ENCODE measurements at places on chromosomes 7 and 10.
A peak's percentile ranks its signal among the peaks of the same experiment; 100 is the strongest.

DNA sequence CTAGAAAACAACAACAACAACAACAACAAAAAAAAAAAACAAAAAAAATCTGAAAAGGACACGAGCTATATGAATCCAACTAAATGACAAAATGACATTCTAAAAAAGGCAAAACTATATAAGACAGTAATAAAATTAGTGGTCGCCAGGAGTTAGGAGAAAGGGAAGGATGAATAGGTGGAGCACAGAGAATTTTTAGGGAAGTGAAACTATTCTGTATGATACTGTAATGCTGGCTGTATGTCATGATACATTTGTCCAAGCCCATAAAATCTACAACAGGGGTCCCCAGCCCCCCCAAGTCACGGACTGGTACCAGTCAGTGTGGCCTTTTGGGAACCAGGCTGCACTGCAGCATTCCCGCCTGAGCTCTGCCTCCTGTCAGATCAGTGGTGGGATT lies 2.8 kb upstream of the PUS7 start:
- DNase-seq: no peak

DNA sequence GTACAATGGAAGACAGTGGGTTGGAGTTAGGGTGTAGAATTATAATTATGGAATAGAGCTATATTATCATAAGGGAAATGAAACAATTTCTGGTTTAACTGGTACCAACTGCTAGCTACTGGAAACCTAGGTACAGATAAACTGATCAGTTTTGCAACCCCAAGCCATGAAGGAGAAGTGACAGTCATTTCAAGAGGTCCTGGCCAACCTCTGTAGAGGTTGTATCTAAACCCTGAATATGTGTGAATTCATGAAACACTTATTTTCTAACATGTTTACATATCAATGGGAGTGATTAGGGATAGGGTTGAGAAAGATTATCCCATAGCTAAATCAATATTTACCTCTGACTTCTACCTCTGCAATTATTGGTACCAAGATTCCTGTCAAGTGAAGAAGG lies 29.9 kb upstream of the CC2D2B start:
- no peak for DNase-seq

DNA sequence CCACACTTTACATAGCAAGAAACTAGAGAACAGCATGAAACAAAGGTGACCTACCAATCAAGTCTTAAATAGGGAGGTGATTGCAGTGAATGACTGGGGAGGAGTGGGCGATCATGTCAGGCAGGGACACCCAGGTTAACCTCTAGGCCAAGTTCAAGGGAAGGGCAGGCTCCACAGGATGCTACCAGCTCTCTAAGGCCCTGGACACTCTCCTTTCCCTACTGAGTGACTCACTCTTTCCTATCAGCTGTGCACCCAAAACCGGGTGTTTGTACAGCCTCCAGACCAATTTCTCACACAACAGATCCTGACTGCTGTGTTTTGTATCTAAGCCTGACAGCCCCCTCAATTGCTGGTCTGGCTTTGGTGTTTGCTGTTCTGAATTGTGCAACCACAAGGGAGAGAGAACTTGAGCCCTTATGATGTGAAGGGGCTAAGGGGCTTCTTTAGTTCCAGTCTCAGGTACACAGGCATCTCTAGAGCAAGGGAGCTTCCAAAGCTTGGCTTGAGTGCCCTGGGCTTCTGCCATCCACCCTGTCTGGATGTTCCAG lies 107.8 kb downstream of the TBXAS1 start:
- DNase-seq: no peak

GRCh38 chr7:33742999-33743587 lies 162.2 kb upstream of the BMPER start:
- DNase-seq: no peak

DNA sequence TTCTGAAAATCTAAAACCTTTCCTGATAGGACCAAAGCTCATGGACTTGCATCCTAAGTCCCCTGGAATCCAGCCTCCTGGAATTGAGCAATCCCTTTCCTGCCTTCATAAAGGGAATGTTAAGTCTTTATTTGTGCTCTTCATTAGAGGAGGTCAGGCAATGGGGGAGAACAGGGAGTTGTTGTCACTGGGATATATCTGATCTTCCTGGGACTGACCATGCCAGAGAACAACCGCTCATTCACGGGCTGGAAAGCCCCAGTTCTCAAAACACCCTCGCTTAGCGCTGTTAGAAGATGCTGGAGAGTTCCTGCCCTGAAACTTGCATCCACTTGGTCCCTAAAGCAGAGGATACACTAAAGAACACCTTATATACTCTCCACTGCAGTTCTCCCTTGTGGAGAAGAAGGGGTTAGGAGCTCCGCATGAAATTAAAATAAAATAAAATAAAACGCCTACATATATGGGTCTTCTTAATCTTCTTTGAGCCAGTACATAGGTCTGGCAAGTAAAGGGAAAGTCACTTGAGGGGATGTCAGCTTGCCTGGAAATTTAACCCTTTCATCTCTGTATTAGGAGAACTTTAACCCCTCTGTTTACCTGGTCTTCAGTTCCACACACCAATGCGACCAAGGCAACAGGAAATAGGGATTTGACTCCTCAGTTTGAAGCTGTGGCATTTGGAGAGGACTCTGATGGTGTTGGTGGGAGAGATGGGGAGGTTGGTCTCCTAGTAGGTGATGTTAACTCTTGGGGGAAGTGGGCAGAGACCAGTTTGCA lies 1.2 kb downstream of the SORCS1 start:
- DNase-seq: no peak

DNA sequence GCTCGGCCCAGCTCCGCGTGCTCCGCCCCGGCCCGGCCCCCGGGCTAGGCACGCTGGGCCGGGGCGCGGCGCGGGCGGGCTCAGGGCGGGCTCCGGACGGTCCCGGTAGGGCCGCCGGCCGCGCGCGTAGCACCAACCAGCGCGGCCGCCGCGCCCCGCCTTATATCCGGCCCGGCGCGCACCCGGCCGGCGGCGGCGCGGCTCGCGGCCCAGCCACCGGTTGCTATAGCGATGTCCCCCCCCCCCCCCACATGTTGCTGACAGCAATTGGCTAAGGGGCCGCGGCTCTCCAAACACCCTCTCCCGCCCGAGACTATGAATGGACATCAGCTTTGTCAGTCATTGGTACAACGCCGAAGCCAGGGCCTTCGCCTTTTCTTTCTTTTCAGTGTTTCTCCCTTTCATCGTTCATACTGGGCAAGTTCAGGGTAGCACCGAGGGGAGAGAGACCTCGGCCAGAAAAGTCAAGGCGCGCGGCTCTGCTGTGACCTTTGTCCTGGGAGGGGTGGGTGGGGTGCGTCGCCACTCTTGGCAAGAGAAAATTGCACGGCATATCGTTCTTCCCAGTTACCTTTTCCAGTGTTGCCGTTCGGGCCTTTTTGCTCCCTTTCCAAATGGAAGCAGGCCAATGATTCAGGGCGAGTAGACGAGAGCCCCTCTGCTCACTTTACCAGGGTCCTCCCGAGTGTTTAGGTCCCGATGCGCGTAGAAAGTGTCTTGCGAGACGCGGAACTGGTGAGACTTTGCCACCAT lies 354.2 kb downstream of the DNAJB6 start:
- DNase-seq: peak; percentile 79

DNA sequence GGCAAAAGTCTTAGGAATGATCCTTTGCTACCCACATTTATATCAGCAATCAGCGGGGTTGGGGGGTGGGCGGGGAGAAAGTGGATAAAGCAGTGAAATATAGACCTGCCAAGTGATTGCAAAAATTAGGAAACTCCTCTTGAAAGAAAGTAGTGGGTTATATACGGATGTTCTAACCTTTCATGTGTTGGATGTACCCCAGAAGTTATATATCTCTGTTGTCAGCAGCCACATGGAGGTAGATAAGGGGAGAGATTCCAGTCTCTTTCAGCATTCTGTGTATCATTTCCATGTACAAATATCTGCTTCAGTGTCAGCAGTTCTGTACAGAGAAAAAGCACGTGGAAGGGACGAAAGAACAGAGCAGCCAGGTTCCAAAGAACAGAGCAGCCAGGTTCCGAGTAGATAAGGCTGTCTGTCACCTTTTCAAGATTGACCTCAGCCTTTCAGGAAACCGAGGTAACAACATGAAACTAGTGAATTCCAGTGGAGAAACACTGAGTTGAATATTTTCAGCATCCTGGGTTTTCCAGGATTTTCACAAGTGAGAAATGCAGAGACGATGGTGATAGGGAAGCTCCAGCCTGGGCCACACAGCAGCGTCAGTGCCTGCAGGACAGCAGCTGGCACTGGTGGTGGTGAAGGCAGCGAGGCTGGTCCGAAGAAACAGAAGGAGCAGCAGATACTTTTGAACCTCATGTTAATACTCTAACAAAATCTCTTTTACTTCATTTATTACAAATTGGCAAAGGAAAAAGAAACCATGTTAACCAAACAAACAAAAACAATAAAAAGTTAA lies 212.3 kb downstream of the C7orf25 start:
- no peak for DNase-seq

GRCh38 chr7:130791746-130792145 lies 57.7 kb upstream of the KLF14 start:
- DNase-seq: no peak

GRCh38 chr7:30240106-30240800 lies 44.1 kb upstream of the ZNRF2 start:
- DNase-seq: no peak

DNA sequence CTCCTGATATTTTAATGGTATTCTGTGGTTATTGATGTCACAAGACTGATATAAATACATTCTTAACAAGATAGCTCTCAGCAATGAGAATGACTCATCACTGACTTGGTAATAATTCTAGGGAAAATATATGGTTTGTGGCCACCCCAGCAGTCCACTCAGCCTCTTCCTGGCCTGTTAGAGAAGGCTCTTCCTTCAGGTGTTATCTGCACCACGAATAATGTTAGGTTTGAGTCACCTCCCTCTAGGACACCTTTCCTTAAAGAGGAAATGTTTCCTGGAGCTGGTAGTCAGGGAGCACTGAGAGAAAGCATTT lies 163.3 kb downstream of the SVIL start:
- DNase-seq: peak; percentile 5

- no peak for DNase-seq
Measured at GRCh38 chr7:80794631-80795573, 123.9 kb downstream of the SEMA3C start.

DNA sequence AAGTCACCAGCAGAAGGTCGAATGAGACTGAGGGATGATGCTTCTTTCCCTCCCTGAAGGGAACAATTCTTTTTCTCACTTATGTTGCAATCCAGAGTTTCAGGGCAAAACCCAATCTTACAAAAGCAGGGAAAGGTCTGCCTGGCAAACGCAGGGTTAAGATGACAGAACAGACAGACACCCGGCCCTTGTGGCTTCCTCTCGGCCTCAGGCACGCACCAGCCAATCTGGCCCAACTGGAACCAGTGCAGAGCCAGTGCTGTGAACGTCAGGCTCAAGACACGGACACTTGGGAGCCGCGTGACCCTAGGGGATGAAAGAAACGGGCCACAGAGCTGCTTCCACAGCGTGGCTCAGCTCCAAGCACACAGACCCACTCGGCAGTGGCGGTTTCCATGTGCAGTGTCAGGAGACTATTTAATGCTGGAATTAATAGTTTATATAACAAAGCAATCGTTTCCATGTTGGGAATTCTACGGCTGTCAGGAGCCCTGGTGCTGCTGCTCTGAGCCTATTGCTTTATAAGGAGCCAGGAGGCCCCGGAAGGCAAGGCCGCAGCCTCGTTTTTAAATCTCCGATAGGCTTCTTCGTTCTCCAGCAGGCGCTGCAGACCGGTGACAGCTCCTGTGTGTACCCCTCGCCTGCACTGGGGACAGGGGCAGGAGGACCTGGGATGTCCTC lies 198.4 kb downstream of the DIP2C start:
- DNase-seq: no peak

DNA sequence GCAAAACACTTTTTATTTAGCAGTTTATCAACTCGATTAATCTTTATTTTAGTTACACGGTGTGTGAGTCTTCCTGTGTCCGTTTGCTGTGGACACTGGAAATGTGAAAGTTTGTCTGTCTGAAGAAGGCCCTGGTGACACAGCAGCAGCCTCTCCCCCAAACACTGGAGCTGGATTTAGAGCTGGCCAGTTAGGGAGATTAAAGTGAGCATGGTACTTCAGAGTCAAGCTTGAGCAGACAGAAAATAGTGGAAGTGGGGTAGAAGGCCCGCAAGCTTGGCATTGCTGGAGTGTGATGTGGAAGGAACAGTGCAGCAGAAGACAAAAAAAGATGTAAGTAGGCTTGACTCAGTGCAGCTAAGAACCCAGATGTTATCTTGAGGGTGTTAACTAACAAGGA lies 85.9 kb downstream of the POM121L12 start:
- DNase-seq: no peak

- no peak for DNase-seq
Measured at GRCh38 chr10:30384701-30385201, 35.7 kb upstream of the MTPAP start.

DNA sequence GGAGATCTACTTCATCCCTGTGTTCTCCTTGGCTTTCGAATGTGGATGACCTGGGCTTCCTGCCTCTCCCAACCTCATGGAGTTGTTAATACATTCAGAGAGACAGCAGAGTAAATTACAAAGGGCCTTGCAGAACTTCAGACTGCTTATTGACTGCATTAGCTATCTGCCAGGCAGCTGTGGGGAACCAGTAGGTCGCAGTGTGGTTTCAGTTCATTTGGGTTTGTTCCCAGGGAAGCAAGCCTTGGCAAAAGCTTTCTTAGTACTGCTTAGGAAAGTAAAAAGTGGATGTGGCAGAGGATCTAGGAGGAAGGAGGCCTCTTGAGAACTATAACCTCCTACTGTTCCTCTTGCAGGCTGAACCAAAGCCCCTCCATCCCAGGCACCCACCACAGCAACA lies 9.2 kb downstream of the NPFFR1 start:
- no peak for DNase-seq

- no peak for DNase-seq
Measured at GRCh38 chr7:82141427-82141826, 302.1 kb downstream of the CACNA2D1 start.

- DNase-seq: no peak
Measured at GRCh38 chr7:79298145-79298760, 155.2 kb downstream of the MAGI2 start.

- no peak for DNase-seq
Measured at GRCh38 chr10:36366843-36367242, 724.7 kb upstream of the FZD8 start.

Data from coronary artery (tissue), 2 donors.